Activated naive CD8-positive, alpha-beta T cell treated with anti-CD3 and anti-CD28 coated beads, Interleukin-2, amount 10 ng/mL, durations not matched to agents 7 days and 5 days (primary cell): ENCODE measurements at places on chromosomes 11 and 22. TPM values are rescaled to one million over a fixed set of nuclear protein-coding genes. Genes with fewer than 3 reads are reported as not detected.

GRCh38 chr22:36900880-36901279 is 12.5 kb upstream of the CSF2RB start:
- DNase-seq: no peak

- no peak for DNase-seq
These were observed 32.3 kb downstream of the RSPH14 start for GRCh38 chr22:23109441-23109978.

- DNase-seq: no peak
These were observed 55.4 kb upstream of the NECTIN1 start for GRCh38 chr11:119784421-119784820.

GRCh38 chr22:48205161-48205560 is 1442.7 kb downstream of the TBC1D22A start:
- DNase-seq: no peak

GRCh38 chr11:34840736-34841386 is 75.3 kb downstream of the APIP start:
- DNase-seq: no peak

DNA sequence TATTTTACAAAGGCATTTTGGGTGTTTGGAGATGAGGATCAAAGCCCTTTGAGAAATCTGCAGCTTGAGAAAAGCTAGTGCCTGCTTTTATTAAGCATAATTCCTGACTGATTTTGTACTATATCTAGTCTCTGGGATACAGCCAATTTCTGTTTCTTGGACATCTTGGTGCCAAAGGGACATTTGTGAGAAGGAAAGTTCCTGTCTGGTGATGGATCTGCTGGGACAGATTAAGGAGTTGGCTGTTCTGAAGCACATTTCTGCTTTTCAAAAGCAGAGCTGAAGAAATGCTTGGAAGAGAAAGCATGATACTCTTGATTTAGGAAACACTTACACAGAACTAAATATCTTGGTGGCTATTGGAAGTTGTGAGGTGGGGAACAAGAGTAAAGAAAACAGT is 254.6 kb upstream of the CCDC90B start:
- no peak for DNase-seq

GRCh38 chr11:14081581-14082231 is 119.2 kb downstream of the SPON1 start:
- DNase-seq: no peak

DNA sequence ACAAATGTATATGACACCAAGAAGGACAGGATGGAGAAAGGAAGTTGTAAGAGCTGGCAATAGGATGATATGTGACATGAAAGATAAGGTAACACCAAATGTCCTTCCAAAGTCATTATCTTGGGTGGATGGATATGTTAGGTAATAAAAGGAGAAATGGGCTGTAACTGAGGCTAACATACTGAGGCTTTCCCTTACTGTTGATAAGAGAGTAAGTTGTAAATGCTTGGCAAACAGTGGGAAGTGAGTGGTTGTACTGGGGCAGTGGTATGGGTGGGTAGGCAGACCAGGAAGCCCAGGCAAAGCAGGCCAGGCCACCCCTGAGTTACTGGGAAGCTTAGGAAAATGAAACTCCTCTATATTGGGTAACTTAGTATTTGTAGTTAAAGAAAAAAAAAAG is 73.7 kb downstream of the ARHGAP42 start:
- no peak for DNase-seq

DNA sequence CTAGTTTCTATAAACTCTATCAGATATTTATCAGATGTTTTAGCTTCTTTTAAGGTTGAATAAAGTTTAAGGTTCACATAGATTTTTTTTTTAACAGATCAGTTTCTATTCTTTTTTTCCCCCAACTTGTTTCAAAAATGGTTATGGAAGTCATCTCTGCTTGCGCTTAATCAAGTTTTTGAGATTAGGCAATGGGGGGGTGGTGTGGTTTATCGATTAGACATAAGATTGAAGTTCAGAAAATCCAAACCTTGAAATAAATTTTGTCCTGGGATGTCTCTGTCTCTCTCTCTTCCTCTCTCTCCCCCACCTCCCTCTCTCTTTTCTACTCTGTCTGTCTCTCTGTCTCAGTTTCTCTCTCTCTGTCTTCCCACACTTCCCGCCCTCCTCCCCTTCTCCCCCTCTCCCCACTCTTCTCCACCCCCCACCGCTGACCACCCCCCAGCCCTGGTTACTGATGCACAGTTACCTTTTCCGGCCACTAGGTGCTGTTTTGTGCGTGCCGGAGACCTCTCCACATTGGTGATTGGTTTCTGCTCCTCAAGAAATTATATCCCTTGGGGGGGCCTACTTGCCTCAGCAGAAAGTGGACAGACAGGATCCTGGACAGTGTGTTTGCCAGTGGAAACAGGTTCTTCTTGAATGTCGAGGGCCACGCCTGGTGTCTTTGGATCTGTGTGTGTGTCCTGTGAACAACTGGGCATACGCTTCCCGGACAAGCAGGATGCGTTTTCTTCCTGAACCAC is 29.7 kb upstream of the ANO1 start:
- no peak for DNase-seq

DNA sequence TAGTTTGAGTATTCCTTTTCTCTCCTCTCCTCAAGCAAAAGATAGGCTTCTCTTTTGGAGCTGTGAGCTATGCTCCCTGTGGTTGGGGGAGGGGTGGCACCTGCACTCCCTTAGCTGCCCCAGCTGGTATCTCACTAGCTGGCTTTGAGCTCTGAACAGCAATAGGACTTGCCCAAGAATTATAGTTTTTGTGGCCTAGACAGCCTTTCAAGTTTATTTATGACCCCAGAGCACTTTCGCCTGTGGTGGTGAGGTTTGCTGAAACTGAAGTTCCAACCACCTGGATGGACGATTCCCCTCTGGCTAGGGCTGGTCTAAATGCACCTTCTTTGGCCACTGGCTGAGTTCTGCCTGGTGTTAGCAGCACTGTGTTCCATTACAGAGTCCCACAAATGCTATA is 37.1 kb upstream of the SLC37A2 start:
- no peak for DNase-seq

GRCh38 chr11:132111316-132111715 is 740.9 kb downstream of the NTM start:
- DNase-seq: no peak

- DNase-seq: no peak
These were observed 718.8 kb downstream of the CNTN5 start for GRCh38 chr11:99739464-99740089.

DNA sequence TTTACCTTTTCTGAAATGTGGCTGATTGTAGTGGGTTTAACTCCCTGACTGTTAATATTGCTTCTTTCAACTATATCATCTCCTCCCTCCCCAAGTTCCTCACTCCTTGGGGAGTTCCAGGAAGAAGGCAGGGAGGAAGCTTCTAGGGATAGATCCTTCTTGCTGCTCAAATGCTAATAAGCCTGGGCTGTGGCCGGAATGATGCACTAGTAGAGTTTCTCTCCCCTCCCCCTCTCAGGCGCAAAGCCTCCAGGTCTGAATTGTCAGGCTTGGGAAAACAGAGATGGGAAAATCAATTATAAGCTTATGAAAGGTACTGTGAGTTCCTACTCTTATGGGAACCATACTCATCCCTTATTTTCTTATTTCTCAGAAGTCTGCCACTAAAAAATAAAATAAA is 30.8 kb downstream of the FEZ1 start:
- DNase-seq: no peak

GRCh38 chr22:24905909-24906308 is 40.6 kb downstream of the LHFPL7 start:
- no peak for DNase-seq

DNA sequence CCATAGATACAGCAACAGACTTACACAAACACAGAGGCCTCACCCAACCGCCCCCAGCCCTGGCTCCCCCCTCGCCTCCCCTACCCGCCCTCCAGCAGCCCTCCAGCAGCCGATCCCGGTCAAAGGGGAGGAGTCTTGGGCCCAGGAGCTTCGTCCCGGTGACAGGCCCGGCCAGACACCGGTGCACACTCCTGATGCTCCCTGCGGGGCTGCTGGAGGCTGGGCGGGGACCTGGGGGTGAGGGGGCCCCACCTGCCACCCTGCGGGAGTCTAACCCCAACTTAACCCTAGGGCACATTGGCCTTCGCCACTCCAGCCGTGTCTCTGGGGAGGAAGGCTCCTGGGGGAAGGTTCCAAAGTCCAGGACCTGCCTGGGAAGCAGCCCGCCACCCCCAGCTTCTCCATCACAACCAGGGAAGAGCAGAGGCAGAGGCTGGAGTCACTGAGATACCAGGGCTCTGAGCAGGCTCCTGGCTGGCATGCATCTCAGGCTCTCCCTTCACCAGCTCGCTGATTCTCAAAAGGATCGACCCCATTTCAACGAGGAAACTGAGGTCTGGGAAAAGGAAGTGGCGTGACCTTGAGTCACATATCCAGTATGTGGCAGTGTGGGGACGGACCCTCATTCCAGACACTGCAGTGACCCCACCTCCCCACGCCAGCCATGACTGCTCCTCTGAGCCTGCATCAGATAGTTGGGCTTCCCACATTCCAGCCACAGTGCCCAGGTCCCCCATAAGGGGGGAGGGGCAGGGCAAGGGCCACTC is 14.4 kb downstream of the BCL9L start:
- DNase-seq: peak; percentile 50

DNA sequence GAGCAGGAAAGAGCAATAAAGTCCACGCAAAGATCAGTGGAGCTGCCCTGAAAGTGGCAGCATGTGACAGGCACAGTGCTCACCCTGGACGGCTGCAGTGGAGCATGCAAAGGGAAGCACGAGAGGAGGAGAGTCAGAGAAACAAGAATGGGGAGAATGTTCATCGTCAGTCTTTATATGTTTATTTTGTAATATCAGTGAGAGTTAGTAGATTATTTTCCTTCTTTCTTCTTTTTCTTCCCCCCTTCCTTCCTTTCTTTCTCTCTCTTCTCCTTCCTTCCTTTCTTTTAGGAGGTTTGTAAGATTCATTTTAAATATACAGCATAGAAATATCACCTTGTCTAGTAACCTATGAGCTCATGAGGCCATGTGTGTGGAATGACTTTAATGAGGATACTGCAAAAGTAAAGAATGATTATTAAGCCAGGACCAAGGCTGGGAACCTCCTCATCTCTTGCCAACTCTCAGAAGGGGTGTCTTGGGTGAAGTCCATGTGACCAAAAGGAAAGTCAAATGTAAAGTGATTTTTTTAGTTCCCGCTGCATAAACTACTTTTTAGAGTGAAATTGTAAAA is 321.1 kb downstream of the AASDHPPT start:
- DNase-seq: no peak

- no peak for DNase-seq
These were observed 3.6 kb downstream of the MED15 start for GRCh38 chr22:20510811-20511577.

GRCh38 chr11:79393362-79394043 is 47.3 kb downstream of the TENM4 start:
- no peak for DNase-seq

GRCh38 chr11:59267196-59267595 is 54.5 kb upstream of the MPEG1 start:
- no peak for DNase-seq

- peak; percentile 85 for DNase-seq
These were observed 7.6 kb downstream of the SLC29A2 start for GRCh38 chr11:66363805-66364535.

DNA sequence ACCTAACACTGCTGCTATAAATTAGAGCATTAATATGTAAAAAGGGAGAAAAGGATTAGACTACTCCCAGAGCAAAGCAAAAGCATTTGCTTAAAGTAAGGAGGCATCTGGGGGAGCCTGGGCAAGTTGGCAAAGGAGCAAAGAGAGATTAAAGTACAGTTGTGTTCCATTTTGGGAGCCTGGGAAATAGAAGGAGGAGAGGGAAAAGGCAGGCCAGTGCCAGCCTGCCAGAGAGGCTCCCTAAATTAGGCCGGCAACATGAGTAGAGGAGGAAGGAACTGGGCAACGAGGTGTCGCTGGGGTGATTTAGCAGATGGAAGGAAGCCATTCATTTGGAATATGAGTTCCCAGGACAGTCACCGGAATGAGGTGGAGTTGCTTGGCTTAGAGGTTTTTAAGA is 186.2 kb upstream of the TBCEL start:
- no peak for DNase-seq

DNA sequence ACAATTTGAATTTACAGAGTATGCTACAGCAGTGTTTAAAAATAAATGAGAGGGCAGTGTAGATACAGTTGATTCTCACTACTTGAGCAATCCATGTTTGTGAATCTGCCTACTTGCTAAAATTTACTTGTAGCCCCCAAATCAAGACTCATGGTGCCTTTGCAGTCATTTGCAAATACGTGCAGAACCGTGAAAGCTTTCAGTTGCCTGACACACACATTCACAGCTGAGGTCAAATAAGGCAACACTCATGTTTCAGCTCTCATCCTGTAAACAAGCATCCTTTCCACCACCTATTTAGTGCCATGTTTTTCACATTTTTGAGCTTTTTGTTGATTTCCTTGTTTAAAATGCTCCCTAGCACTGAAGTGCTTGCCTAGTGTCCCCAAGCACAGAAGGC is 32.5 kb upstream of the RASL10A start:
- no peak for DNase-seq

- DNase-seq: no peak
These were observed 111.1 kb downstream of the TP53I11 start for GRCh38 chr11:44839458-44840084.

GRCh38 chr11:8252388-8252787 is 11.3 kb downstream of the LMO1 start:
- DNase-seq: no peak

- DNase-seq: no peak
These were observed 57.9 kb downstream of the ST3GAL4 start for GRCh38 chr11:126413426-126413825.

DNA sequence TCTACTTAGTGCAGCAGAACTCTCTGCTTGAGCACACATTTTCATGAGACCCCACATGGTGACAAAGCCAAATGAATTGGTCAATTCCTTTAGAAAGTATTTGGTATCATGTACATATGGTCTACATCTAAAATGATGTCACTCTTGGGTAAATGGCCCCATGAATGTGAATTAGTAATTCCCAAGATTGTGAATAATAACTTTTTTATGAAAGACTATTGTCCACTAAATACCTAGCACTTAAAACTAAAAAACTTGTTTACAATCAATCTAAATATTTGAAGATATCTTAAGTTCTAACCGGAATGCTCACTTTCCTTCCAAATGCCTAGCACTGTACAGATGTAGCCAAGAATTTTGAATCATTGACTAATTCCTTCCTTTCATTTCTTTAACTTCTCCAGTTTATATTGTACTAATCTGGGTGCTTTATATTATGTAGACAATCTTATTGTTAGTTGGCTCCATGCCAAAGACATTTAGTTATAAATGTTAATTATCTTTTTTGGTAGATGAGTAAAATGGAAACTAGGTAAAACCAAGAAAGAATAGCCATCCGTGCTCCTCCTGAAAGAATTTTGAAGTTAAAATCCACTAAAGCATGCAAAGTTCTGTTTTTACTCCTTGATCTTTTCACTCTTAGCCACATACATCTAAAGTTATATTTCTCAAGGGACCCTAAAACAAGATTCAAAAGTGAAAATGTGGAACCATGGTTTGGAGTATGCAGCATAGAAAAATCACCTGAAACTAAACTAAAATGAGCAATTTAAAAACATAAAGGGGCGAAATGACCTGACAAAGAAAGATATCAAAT is 145.0 kb upstream of the ARHGAP20 start:
- no peak for DNase-seq

Gene LAMTOR1
- total RNA-seq: 65.6 TPM

Gene C11orf42
- total RNA-seq: not detected

Gene PRAME
- total RNA-seq: not detected

Gene CEP57
- total RNA-seq: 106 TPM

Gene YPEL1
- 14.9 TPM for total RNA-seq

Gene CECR2
- not detected for total RNA-seq
